Neuronal stem cell (in vitro differentiated cells): ENCODE measurements at places on chromosomes 2 and 18.

DNA sequence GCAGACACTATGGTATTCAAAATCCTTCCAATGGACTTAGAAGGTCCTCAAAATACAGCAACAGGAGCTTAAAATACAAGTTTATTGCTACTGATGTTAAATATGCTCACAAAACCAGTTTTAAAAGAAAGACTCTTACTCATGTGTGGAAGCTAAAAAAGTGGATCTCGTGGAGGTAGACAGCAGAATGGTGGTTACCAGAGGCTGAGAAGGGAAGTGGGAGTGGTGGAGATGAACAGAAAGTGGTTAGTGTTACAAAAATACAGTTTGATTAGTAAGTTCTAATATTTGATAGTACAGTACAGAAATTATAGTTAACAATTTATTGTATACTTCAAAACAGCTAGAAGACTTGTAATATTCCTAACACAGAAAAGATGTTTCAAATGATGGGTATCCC, 12.1 kb downstream of the ADAM17 start:
- H3K27me3 ChIP-seq: no peaks in the 10 kb centered on the region
- H3K36me3 ChIP-seq: no peaks in the 10 kb centered on the region
- no peak for DNase-seq

DNA sequence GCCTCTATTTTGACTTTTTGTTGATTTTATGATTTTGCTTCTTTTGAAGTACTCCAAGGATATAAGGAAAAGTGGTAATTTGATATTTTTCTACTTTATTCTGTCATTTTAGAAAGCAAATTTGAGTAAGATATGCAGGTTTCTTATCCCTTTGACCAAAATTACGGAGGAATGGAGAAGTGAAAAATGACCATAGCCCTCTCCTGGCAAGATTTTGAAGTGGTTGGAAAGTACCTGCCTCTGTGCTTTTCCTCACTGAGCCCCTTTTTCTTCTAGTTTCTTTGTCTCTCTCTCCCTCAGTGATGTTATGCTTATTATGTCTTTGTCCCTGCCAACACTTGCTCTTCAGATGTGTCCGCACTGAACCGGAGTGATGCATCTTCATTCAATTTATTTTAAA, 898.1 kb downstream of the EPHA4 start:
- no peaks in the 10 kb centered on the region for H3K4me1 ChIP-seq
- no peak overlapping the region for H3K27ac ChIP-seq
- peaks cover 3% of the 10 kb centered on the region for H3K27me3 ChIP-seq
- no peaks in the 10 kb centered on the region for H3K36me3 ChIP-seq
- H3K4me3 ChIP-seq: no peak overlapping the region

DNA sequence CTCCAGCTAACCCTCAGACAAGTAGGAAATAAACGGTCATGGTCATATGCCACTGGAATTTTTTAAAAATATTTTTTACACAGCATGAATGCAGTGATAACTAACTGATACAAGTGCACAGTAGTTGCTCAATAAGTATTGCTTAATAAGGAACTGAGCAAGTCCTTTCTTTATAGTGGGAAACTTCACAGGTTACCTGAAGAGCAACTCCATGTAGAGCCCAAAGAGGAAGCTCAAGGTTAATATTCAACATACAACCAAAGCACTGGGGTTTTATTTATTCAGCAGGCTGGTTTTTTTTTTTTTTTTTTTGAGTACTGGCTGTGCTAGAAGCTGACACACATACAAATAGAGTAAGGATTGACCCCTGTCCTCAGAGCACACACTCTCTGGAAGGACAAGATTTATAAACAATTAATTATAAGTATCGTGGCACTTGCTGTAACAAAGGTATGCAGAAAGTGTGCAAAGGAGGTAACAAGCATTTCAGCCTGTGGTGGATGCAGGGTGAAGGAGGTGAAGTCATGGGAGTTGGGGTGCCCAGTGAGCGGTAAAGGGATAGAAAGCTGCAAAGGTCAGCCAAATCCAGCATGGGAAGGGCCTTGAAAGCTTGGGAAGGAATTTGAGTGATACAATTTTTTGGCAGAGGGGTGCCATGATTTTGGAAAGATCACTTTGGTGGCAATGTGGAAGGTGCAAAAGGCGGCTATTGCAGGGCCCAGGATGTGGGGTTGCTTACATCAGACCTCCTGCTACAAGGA, 52.7 kb downstream of the ATOH8 start:
- no peak overlapping the region for H3K4me3 ChIP-seq
- no peaks in the 10 kb centered on the region for H3K36me3 ChIP-seq
- H3K27me3 ChIP-seq: no peaks in the 10 kb centered on the region

DNA sequence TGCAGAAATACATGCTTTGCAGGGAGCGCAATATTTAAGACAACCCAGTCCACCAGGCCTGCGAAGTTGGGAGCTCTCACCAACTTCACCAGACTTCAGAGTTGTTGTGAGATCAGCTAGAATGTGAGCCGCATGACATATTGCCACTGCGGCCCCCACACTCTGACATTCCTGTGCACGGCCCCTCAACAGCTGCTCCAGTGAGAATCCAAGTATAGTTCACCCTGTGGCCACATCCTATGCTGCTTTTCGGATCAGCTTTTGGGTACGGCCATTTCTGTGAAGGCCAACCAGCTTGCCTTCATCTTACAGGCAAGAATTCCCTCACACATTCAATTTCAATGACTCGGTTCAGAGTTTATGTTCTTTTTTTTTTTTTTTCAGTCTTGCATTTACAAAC, 177.8 kb downstream of the SOX11 start:
- H3K36me3 ChIP-seq: no peaks in the 10 kb centered on the region
- H3K27me3 ChIP-seq: no peaks in the 10 kb centered on the region
- H3K4me3 ChIP-seq: no peak overlapping the region

- H3K36me3 ChIP-seq: no peaks in the 10 kb centered on the region
- H3K4me1 ChIP-seq: no peaks in the 10 kb centered on the region
- H3K27ac ChIP-seq: no peak overlapping the region
- no peak overlapping the region for H3K4me3 ChIP-seq
- peak; percentile 57 for DNase-seq
- H3K27me3 ChIP-seq: no peaks in the 10 kb centered on the region
These were observed 354.6 kb upstream of the SETBP1 start for GRCh38 chr18:44325903-44326635.

DNA sequence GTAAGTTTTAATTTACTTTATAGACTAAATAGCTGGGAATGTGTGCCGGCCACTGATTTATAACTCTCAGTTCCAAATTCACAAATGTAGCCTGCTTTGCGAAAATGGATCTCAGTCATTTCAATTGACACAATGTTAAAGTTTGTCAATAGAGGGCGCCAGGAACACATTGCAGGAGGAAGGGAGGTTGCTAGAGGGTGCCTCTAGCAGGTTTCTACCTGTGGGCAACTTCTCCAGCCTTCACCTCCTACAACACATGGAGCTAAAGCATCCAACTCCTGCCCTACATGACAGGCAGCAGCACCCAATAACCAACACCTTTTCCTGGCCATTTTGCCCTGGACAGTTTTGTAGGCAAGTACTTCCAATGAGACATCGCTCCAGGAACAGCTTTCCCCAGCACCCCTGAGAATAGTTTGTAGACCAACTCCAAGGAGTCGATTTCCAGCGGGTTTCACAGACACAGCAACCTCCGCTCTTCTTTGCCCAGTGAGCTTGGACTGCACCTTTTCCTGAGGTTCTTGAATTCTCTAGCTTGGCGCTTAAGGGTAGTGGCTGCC, 784.8 kb upstream of the CDH2 start:
- H3K4me3 ChIP-seq: no peak overlapping the region
- H3K36me3 ChIP-seq: no peaks in the 10 kb centered on the region
- H3K4me1 ChIP-seq: no peaks in the 10 kb centered on the region

GRCh38 chr2:106187273-106187891, 6.7 kb downstream of the UXS1 start:
- H3K4me1 ChIP-seq: no peaks in the 10 kb centered on the region
- no peak for DNase-seq
- no peaks in the 10 kb centered on the region for H3K27me3 ChIP-seq
- H3K36me3 ChIP-seq: no peaks in the 10 kb centered on the region
- H3K27ac ChIP-seq: no peak overlapping the region
- H3K4me3 ChIP-seq: no peak overlapping the region

DNA sequence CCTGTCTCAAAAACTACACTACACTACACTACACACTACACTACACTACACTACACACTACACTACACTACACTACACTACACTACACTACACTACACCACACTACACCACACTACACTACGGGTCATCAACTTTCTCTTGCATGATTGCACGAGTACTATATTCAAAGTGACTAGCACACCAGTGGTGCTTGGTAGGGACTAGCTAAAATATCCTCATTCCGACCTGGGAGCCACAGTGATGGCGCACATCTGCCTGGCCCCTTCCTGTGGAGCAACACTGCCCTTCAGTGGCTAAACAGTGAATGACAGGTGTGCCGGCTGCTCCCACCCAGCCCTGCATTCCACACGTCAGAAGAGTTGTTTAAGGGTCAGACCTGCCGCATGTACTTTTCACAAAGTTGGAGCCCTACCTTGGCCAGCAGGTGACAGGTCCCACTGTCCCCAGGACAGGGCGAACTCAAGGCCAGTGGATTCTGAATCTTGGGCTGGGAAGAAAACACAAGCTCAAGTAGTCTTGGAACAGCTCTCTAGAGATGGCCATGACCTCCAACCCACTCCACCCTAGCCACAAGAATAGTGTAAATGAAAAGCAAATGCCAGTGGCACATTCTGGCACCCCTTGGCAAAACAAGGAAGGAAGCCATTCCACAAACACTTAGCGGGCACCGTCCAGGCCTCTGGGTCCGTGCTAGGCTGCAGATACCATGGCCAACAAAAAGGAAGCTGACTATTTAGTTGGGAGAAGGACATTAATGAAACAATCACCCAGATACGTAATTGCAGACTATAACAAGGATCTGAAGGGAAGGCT, 79.7 kb upstream of the MSH2 start:
- H3K4me3 ChIP-seq: no peak overlapping the region
- no peaks in the 10 kb centered on the region for H3K27me3 ChIP-seq
- peak; percentile 65 for DNase-seq
- H3K27ac ChIP-seq: no peak overlapping the region
- no peaks in the 10 kb centered on the region for H3K4me1 ChIP-seq
- H3K36me3 ChIP-seq: peaks cover 18% of the 10 kb centered on the region

GRCh38 chr2:125979886-125980285, 676.1 kb upstream of the GYPC start:
- no peaks in the 10 kb centered on the region for H3K4me1 ChIP-seq
- H3K36me3 ChIP-seq: no peaks in the 10 kb centered on the region

GRCh38 chr2:55119711-55120487, 69.6 kb upstream of the RTN4 start:
- no peaks in the 10 kb centered on the region for H3K27me3 ChIP-seq
- peaks cover 30% of the 10 kb centered on the region for H3K4me1 ChIP-seq
- H3K27ac ChIP-seq: no peak overlapping the region
- DNase-seq: no peak

DNA sequence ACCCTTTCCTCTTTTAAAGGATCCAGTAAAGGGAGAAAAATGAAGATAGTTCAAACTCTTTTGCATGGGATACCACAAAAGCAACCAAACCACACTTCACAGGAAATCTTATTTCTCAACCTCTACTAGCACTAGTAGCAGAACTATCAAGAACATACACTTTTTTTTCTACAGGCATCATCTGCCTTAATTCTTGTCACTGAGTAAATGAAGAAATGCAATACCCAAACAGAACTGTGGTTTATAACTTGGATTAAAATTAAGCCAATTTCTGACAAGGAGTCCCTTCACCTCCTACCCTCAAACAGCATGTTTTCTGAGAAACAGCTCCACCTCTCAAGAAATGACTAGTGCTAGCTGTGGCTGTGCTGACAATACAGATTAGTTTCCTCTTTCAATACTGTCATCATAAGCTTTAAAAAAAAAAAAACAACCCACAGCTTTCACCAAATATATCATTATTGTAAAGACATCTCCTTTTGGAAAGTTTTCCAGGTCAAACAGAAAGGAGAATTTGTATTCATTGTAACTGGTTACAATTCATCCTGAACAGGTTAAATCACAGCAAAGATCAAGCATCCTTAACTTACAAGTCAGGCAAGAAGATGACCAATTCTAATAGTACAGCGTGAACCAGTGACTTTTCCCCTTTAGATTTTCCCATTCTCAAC, 44.4 kb downstream of the PTPN2 start:
- no peak overlapping the region for H3K27ac ChIP-seq
- DNase-seq: no peak
- no peak overlapping the region for H3K4me3 ChIP-seq
- H3K27me3 ChIP-seq: no peaks in the 10 kb centered on the region
- peaks cover 3% of the 10 kb centered on the region for H3K36me3 ChIP-seq

- no peaks in the 10 kb centered on the region for H3K27me3 ChIP-seq
- H3K4me1 ChIP-seq: no peaks in the 10 kb centered on the region
- DNase-seq: peak; percentile 56
- peak overlapping the region; percentile 89 for H3K27ac ChIP-seq
These were observed 18.8 kb upstream of the HAAO start for GRCh38 chr2:42810971-42811811.

DNA sequence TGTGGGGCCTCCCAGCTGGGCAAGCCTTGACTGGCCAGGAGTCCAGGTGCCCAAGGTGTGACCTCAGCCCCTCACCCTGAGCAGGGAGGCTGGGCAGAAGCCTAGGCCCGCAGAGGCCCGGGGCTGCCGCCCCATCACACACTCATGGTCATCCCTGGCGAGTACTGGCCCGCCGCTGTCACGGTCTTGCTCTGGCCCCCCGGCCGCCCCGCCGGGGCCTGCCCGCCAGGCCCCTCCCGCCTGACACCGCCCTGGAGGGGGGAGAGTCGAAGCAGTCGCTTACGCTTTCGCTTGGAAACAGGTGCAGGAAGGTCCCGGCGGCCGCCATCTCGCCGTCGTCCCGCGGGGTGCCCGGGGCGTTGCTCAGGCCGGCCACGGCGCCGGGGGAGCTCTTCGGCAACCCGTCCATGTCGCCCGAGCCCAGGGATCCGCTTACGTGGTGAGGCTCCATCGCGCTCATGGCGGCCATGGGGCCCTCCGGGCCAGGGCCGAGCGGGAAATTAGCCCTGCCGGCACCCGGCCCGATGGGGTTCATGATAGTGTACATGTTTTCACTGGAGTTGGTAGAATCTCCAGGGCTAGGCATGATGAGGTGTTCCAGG, 26.6 kb upstream of the ANKRD62 start:
- no peaks in the 10 kb centered on the region for H3K4me1 ChIP-seq
- H3K27ac ChIP-seq: no peak overlapping the region
- DNase-seq: no peak
- no peak overlapping the region for H3K4me3 ChIP-seq
- H3K27me3 ChIP-seq: no peaks in the 10 kb centered on the region
- no peaks in the 10 kb centered on the region for H3K36me3 ChIP-seq

- peak overlapping the region; percentile 96 for H3K4me3 ChIP-seq
- no peak overlapping the region for H3K27ac ChIP-seq
- DNase-seq: no peak
- H3K4me1 ChIP-seq: peaks cover 5% of the 10 kb centered on the region
These were observed 335 bp downstream of the HES6 start for GRCh38 chr2:238239543-238239862.

DNA sequence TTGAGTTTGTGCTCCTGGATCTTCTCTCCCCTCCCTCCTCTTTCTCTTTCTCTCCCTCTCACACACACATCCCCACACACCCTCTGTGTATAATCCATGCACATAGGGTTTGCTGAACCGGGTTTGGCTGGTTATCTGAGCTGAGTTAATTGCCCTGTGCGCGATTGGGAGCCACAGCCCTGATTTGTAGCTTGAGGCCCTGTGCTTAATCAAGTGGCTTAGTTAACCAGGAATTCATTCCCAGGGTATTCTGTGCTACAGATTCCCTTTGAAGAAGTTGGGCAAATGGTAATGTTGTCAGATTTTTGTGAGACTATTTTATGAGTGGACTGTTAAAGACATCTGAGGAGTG, 6.2 kb downstream of the PARD3B start:
- peaks cover 1% of the 10 kb centered on the region for H3K27me3 ChIP-seq
- H3K27ac ChIP-seq: no peak overlapping the region
- peaks cover 9% of the 10 kb centered on the region for H3K4me1 ChIP-seq
- no peaks in the 10 kb centered on the region for H3K36me3 ChIP-seq

- peaks cover 2% of the 10 kb centered on the region for H3K36me3 ChIP-seq
- H3K4me1 ChIP-seq: peaks cover 11% of the 10 kb centered on the region
- H3K27me3 ChIP-seq: no peaks in the 10 kb centered on the region
- no peak overlapping the region for H3K4me3 ChIP-seq
- no peak for DNase-seq
These were observed 7.6 kb downstream of the CUL3 start for GRCh38 chr2:224577541-224577940.
